Left hindlimb (tissue), 1 donor: ENCODE measurements at places on chromosomes 12 and 14.

DNA sequence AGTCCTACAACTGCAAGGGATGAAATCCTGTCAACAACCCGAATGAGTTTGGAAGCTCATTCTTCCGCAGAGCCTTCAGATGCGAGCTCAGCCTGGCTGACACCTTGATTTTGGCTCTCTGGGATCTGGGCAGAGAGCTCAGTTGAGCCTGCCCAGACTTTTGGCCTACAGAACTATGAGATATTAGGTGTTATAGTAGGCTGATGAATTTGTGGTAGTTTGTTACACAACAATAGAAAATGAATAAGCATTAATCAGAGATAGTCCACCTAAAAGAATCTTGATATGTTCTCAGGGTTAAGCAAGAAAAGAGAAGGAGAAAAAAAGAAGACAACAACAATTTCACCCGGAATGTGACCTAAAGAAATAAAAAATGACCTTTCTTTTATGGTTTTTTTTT is 30.4 kb upstream of the GZMB start:
- DNase-seq = no peak

DNA sequence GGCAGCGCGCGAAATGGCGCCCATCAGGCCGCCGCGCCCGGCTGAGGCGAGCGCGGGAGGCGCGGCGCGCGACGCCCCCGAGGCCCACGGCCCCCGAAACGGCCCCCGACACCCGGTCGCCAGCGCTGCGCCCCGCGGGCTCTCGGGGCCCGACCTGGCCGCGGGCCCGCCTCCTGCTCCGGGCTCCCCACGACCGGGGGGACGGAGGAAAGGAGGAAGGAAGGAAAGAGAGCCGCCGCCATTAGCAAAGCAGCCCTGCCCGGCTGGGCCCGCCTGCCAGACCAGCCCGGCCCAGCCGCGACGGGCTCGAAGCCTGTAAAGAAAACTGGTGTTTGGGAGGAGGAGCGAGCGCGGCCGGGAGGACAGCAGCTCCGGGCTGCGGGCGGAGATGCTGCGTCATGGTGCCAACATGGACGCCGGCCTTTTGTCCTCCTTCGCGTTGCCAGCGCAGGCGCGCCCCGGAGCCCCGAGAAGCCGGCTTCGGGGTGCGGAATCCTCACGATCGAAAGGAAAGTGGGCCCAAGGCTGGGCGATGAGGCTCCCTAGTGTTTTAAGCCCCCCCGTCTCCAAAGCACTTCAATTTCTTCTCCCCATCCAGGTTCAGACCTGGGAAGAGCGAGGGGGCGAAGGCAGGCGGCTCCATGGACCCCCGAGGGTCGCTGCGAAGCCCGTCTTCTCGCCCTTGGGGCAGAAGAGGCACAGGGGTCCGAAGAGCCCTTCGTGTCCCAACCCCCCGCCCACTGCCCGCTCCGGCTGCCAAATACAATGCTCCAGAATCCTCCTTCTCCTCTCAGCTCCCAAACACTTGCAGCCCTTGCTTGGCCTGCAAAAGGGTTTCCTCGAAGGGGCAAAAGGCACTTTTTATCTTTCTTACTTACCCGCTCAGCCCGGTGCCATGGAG is 2.9 kb upstream of the SETD1B start:
- peak; percentile 81 for DNase-seq

GRCh38 chr12:25518512-25518911 is 34.6 kb downstream of the LMNTD1 start:
- DNase-seq = no peak

GRCh38 chr14:77347751-77348150 is 26.9 kb downstream of the GSTZ1 start:
- DNase-seq = no peak

- DNase-seq = no peak
These were observed 34.6 kb downstream of the PTPRR start for GRCh38 chr12:70885956-70886355.

- no peak for DNase-seq
These were observed 12.7 kb downstream of the PROX2 start for GRCh38 chr14:74863274-74863673.

DNA sequence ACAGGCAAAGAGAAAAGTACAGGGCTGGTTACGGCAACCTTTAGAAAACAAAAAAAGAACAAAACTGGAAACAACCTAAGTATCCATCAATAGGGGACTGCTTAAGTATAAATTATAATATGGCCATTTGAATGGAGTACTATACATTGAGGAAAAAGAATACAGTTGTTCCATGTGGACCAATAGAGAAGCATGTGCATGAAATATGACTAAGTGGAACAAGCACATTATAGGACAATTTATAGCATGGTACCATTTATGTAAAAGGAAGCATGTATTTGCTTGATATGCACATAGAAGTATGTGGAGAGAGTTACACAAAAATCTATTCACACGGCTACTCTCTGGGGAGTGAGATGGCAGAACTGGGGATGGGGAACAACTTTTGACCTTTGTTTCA is 49.2 kb upstream of the FAM222A start:
- DNase-seq = no peak

GRCh38 chr14:39276005-39276404 is 42.3 kb downstream of the MIA2 start:
- no peak for DNase-seq

DNA sequence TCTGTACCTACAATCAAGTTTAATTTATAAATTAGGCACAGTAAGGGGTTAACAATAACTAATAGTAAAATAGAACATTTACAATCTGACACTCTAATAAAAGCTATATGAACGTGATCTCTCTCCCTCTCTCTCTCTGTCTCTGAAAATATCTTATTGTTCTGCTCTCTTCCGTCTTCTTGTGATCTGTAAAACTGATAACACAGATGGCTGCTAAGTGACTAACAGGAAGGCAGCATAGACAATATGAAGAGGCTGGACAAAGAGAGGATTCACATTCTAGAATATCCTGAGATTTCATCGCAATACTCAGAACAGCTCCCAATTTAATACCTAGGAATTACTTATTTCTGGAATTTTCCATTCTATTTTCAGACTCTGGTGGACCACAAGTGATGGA is 827.2 kb downstream of the FLRT2 start:
- DNase-seq = no peak

DNA sequence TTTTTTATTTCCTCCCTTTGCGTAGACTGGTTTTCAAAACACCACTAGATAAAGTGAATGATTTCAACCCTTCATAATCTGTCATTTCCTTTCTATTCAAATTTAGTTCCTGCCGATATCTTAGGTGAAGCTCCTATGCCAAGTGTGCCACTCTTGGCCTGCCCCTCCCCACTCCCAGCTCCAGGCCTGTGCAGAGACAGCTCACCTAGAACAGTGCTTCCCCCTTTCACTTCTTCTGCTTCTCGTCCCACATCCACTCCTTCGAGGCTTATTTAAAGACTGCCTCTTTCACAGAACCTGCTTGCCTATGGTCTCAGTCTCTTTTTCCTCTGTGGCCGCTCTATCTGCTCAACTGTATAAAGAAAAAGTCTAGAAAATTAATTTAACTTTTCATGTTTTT is 473.8 kb downstream of the RAD51B start:
- no peak for DNase-seq

GRCh38 chr12:31715283-31715825 is 13.5 kb downstream of the AMN1 start:
- no peak for DNase-seq

GRCh38 chr12:95498968-95499367 is 25.0 kb downstream of the METAP2 start:
- no peak for DNase-seq

- DNase-seq = no peak
These were observed 47.1 kb downstream of the PLXNC1 start for GRCh38 chr12:94195483-94195882.

DNA sequence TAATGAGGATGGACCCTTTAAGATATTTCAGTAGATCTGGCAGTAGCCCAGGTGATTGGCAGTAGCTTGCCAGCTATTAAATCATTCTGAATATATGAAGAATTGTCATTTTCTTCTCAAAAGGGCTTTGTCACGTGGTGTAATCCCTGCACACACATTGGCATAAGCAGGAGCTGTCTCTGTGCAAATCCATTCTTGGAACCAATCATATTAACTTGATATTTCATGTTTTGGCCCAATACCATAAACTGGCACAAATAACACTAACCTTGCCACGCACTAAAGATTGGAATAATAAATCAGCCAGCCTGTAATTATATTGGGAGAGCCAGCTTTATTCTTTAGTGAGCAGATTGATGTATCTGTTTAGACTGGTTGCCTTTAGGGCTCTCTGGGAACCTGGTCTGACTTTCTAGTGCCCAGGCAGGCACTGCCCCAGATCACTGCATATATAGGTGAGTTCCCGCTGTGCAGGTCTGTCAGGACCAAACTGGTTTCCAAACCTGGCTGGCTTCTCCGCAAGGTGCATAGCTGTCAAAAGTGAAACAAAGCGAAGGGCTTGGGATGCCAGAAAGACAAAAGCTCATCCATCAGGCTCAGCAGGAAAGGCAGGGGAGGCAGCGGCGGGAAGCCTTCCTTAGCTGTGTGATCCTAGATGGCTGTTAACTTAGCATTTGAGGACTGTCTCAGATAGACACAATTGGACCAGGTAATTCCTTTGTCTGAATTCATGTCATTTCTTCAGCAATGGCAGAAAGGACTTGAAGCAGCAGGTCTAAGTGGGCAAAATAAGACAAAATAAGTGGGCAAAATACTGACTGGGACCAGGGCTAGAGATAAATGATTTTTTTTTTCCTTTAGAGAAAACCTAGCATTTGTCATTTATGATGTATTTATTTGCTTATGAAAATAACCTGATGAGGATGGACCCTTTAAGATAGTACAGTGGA is 128.8 kb upstream of the DYRK2 start:
- DNase-seq = no peak

- DNase-seq = no peak
These were observed 133.2 kb downstream of the RAD51B start for GRCh38 chr14:67952786-67953185.
